Right renal pelvis (tissue), 4 donors: ENCODE measurements at places on chromosomes 12 and 14.

DNA sequence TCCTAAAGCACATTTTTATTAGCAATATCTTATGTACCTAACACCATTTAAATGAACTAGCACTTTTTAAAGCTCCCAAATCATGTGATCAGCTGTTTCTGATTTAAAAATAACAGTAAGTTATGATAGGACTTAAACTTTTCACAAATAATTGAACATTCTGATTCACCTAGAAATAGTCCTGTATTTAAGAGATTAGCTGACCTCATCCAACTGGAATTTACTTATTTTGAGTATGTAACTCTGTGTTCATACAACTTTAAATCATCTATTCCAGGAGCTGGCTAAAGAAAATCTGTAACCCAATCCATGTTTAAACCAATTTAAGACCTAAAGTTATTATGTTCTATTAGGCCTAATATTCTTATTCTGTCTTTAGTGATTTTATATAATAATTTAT lies 184.3 kb downstream of the CCDC91 start:
- no peak for DNase-seq

- no peak for DNase-seq
Observed at GRCh38 chr12:88399811-88400210, 180.5 kb downstream of the KITLG start.

- no peak for DNase-seq
Observed at GRCh38 chr12:47202176-47202575, 122.4 kb upstream of the AMIGO2 start.

DNA sequence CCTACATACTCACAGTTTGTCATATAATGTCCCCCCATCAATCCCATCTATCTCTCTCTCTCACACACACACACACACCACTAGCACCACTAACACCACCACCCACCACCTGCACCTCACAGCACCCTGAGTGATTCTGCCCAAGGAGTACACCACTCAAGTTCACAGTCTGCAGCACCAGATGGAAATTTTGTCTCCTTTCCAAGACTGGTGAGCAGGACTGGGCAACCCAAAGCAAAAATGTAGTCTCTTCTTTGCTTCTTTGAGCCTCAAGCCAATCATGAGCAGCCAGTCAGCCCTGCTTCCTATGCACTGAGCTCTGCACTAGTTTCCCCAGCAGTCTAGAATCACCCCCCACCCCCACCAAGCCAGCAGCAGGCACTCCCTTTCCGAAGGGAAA lies 15.0 kb upstream of the ARMH4 start:
- DNase-seq: no peak

- no peak for DNase-seq
Observed at GRCh38 chr12:10571141-10571540, 42.3 kb downstream of the MAGOHB start.

DNA sequence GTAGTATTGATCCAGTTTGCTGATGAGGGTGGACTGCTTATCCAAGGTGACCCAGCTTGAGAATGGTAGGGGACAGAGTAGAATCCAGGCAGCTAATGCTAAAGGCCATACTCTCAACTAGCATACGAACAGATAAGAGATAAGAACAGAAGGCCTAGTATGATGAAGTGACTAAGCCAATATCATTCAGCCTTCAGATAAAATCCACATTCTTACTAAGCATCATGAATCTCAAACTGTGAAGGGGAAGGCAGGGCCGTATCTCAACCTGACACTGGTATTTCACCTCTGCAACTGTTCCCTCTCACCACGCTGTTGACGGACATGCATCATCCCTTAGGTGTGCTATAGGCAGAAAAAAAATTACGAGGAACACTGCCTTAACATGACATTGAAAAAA lies 8.1 kb upstream of the CKAP4 start:
- DNase-seq: no peak

GRCh38 chr12:123897221-123897620 lies 75.4 kb downstream of the CCDC92 start:
- no peak for DNase-seq

DNA sequence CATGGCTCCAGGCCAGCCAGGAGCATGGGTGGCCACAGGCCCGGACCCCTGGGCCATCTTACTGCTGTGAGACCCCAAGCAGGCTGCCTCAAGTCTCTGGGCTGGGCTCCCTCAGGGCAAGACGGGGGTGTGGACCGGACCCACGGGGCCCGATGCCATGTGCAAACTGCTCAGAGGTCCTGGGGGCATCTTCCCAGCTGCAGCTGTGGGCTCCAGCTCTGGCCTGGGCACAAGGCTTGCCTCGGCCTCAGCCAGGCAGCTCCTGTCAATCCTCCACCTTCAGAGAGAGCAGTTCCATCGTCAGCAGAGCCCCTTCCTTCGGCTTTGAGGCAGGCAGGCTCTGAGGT lies 12.4 kb upstream of the GPR132 start:
- DNase-seq: no peak

- no peak for DNase-seq
Observed at GRCh38 chr14:104982548-104983230, 2.9 kb upstream of the CLBA1 start.

- DNase-seq: no peak
Observed at GRCh38 chr12:85569261-85569660, 266.9 kb downstream of the RASSF9 start.

DNA sequence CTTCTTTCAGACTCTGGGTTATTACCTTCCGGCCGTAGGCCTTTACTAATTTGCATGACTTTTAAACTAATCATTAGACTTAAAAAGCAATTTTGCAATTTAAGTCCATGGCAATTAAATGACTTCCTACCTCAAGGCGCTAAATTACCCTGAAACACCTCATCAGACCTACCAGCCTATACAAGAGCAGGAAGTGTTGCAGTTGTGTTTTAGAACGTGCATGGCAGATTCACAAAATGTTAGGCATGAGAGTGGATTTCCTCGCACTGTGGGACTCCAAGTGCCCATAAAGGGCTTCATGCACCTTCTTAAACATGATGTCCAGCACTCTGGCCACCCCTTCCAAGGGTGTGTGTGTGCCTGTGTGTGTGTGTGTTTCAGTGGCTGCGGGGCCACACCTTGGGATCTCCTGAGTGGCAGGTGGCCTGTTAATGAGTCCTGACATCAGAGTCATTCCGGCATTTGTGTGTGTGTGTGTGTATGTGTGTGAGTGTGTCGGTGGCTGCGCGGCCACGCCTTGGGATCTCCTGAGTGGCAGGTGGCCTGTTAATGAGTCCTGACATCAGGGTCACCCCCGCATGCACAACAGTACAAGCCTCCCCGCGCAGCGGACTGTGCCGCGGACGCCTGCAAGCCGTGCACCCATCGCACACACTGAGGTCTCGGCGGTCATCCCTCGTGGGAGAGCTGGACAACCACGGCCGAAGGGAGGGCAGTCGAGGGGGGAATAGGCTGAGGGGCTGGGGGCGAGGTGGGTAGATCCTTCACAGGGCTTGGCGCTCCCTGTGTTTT lies 900 bp downstream of the C2CD5 start:
- DNase-seq: peak; percentile 55

DNA sequence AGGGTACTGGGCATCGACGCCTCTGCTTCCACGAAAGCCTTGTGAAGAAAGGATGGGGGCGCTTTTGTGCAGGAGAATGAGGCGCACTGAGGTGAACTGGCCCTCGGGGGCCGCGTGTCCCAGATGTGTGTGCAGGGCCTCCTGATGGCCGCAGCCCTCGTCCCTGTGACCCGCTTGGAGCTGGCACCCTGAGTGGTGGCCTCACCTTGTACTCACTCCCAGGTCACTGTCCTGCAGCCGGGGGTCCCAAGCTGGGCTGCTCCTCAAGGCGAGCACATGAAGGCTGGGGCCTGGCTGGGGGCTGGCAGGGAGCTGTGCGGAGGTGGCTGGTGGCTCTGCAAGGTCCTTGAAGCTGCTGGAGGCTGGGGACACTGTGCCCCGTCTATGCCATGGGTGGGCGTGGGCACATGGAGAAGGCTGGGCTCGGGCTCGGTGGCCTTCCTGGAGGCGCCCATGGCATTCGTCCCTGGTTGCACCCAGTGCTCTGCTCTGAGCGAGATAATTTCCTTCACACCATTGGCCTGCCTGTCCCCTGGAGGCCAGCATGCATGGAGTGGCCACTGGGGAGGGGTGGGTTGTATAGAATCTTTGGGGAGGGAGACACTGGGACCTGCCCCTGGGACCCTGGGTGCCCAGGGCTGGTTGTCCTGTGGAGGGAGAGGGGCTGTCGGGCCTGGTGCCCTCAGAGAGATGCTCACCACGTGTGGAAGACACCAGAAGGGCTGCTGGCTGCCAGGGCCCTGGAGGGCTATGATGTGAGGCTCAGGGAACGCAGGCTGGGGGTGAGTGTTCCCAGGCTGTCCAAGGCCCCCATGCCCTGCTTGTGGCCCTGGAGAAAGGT lies 79.3 kb downstream of the TMEM121 start:
- no peak for DNase-seq

GRCh38 chr12:68139001-68139400 lies 20.5 kb downstream of the IFNG start:
- no peak for DNase-seq

DNA sequence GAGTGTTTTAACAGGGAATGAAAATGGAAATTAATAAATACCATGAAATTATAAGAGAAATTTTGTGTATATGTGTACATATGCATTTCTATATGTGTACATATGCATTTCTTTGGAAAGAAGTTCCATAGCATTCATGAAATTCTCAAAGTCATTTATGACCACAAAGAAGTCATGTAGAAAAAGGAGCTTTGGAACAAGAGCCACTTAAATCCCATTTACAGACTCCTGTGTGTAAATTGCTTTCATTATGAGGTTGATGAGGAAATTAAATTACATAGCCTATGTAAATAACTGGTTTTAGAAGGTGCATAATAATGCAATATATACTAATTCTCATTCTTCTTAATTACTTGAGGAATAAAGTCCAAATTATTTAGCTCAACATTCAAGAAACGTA lies 450.5 kb upstream of the SYT1 start:
- DNase-seq: no peak

DNA sequence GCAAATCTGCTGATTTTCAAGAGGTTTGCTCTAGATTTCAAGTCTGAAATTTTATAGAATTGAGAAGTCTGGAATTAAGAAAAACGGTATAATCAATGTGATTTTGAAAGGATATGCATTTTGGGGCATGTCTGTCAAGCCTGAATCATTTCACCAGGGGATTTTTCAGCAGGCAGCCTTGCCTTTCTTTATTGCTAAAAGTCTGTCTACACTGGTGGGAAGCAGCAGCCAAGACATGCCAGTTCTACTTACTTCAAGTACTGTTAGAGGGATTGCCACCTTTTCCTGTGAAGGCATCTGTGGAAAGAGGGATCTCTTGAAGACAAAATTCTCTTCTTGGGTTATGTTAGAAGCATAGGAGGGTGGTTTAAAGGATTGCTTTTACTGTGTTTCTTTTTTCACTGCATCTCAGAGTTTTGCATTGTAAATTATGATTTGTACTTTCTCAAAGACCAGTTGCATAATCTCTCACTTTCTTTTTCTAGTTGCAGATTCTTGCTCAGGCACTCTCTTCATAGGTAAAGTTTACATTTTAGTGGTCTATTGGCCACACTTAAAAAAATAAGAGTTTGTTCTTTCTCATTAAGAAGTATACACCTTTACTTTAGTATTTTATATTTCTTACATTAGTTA lies 837.0 kb downstream of the GALC start:
- DNase-seq: no peak

DNA sequence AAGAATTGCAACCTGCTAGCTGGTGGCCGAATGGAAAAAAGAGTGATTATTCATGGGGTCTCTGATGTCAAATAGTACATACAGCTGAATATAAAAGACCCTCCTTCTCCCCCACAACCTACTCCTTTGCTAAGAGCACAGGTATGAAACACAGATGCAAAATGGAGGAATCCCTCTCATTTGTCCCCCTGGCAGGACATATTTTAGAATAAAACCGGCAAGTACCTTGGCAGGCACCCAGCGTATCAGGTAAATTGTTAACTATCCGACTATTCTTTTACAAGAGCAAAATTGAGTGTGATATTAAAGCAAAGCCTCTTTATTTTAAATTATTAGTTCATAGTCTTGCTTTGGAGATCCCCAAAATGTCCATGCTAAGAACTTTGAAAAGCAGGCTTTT lies 73.7 kb upstream of the USP44 start:
- no peak for DNase-seq

- DNase-seq: no peak
Observed at GRCh38 chr12:7068994-7069346, 8.5 kb downstream of the C1S start.

DNA sequence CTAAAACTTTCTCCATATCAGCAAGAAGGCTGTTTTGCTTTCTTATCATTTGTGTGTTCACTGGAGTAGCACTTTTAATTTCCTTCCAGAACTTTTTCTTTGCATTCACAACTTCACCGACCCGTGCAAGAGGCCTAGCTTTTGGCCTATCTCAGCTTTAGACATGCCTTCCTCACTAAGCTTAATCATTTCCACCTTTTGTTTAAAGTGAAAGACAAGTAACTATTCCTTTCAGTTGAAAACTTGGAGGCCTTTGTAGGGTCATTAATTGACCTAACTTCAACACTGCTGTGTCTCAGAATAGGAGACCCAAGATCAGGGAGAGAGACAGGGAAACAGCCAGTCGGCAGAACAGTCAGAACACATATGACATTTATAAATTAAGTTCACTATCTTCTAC lies 39.3 kb downstream of the BBS10 start:
- no peak for DNase-seq

GRCh38 chr14:93868165-93868564 lies 59.0 kb upstream of the FAM181A start:
- DNase-seq: no peak

DNA sequence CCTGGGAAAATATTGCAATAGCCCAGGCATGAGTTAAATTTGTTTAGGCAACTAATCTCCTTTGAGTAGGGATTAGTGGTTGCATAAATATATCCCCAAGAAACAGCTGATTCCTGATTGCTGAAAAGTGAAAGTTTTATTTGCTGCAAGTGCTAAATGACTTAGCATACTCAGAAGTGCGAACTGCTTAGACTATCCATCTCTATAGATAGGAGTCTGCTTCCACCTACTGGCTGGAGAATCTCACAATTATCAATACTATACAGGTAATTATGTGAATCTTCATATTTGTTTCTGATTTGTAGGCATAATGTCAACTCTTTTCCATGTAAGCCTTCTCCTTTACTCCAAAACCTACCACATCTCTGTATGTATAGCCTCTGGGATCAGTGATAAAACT lies 12.0 kb upstream of the SLCO1B3 start:
- DNase-seq: no peak

GRCh38 chr14:74566174-74567141 lies 45.6 kb downstream of the LTBP2 start:
- no peak for DNase-seq

DNA sequence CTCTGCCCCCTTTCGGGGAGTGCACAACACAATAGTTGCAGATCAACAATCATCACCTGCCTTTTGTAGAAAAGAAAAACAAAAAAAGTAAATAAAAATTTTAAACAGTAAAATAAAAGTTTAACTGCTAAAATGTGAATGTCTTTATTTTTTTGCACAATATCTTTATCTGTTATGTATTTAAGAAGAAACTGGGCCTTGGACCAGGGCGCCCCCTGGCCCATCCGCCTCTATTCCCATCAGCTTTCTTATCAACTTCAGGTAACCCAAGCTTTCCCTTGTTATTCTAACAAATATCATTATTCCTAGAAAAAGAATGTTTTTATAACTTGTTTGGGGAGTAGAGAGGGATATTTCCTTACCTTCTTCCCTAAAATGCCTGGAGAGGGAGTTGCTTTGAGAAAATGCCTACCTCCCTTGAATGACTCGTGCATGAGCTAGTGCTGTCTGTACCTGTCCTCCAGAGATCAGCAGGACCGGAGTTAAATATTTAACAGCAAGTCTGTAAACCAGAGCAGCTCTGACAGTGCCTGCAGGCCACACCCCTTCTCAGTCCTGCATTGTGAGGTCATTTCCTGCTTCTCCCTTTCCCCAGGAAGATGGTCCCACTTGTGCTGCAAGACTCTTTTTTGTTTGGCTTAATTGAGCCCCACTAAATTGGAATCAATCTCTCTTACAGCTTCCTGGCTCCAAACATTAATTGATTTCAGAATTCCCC lies 192.8 kb upstream of the RGS6 start:
- DNase-seq: no peak
